ENCODE measurements at places on chromosomes 1 and 21. TPM values are rescaled to one million over a fixed set of nuclear protein-coding genes. Genes with fewer than 3 reads are reported as not detected.
A peak's percentile ranks its signal among the peaks of the same experiment; 100 is the strongest.

DNA sequence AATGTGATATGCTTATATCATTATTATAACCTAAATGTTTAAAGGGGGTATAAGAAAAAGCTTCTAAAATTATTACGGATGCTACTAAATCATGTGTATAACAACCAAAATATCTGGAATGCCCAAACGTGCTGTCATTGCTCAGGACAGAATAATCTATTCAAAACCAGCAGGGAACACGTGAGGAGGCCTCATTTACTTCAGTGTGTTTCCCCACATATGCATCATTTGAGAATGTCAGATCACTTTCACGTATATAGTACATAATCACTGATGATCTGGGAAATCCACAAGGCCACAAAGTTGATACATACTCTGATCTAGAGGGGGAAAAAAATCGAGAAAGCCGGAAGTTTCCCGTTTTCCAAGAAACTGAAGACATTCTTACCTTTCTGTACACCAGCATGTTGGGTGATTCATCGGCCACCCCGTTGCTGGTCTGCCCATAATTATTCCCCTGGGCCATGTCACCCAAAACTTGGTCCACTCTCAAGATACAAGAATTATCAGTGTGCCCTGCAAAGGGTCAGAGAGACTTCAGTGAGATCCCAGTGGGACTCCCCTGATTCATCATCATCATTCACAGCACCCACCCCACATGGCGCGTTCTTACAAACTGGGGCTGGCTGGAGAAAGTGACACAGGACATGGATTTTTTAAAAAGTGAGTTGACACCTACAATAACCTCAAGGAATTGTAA, 1.5 kb downstream of the RGS7 start:
- DNase-seq, result no peak

- peak; percentile 45 for DNase-seq
Observed at GRCh38 chr1:36885540-36886357, 148.6 kb downstream of the GRIK3 start.

Gene PGLYRP4
- 26.0 TPM for total RNA-seq

GRCh38 chr21:16037421-16037955, 307.7 kb downstream of the USP25 start:
- DNase-seq, result no peak

Gene CD1E
- 6.2 TPM for total RNA-seq

- DNase-seq, result peak; percentile 99
Observed at GRCh38 chr1:31715087-31715872, 11.5 kb upstream of the COL16A1 start.

GRCh38 chr1:87398641-87399040, 70.0 kb downstream of the LMO4 start:
- no peak for DNase-seq

DNA sequence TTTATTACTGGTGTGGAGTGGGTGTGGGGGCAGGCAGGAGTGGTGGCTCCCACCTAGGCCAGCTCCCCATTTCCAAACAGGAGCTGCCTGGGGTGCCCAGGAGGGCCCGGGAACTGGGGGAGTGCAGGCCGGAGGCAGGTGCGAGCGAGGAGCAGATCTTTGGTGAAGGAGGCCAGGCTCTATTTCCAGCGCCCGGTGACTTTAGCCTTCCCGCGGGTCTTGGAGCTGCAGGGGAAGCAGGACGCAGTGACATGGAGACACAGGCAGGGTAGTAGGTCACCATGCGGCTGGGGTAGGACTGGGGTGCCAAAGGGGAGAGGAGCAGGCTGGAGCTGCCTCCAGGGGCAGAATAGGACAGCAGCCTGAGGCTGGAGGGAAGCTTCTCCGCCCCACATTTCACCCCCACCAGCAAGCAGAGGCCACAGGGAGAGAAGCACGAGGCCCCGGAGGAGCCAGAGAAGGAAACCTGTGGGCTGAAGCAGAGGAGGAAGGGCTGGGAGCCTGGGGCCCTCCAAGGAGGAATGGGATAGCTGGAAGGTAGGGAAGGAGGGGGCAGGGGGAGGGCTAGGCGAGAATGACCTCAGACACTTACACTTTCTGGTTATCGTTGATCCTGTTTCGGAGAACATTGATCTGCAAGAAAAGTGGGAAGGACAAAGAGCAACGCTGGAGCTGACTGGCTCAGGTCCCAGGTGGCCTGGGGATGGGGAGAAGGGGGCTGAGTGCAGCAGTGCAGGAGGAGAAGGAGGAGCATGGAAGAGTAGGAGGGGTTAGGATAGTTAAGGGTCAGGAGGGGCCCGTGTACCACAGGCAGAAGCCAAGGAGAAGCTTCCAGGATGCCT, 18.2 kb downstream of the TNNT2 start:
- DNase-seq, result no peak

GRCh38 chr21:31924548-31924947, 51.7 kb downstream of the HUNK start:
- DNase-seq, result no peak

DNA sequence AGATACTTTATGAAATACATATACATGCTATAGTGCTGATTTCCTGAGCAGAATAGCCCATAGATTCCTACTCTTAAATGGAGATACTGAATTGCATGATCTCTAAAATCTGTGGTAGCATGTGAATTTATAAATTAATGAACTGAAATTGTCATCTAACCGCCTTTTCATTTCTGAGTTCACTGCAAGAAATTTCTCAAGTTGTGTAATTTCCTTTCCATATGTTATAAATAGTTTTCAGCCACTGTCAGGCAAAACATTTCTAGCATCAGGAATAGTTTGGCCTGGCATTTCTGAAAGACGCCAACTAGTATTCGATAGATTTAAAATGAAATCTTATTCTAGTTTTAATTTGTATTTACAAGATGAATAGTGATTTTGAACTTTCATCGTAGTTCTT, 310.1 kb downstream of the USH2A start:
- no peak for DNase-seq

Gene COPA
- 93.6 TPM for total RNA-seq

DNA sequence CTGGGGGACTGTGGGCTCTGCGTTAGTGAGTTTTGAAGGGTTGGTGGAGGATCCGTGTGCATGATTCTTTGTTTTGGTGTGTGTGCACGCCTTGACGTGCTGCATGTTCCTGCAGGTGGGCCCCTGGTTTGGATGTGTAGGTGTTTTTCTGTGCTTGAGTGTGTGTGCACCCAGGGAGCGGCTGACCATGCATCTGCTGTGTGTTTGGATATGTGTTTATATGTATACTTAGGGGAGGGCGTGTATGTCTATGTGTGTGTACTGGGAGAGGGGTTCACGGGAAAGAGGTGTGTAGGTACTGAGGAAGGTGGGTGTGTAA, 1.1 kb downstream of the VANGL2 start:
- DNase-seq, result no peak

GRCh38 chr1:170863621-170864020, 71.7 kb upstream of the MROH9 start:
- no peak for DNase-seq

All from lower leg skin (tissue), 4 donors.